ENCODE measurements at places on chromosomes 7 and 10.

GRCh38 chr7:50047716-50048115 is 45.3 kb downstream of the ZPBP start:
- no peak for DNase-seq

- no peak for DNase-seq
Observed at GRCh38 chr7:108529341-108529740, 3.4 kb upstream of the PNPLA8 start.

DNA sequence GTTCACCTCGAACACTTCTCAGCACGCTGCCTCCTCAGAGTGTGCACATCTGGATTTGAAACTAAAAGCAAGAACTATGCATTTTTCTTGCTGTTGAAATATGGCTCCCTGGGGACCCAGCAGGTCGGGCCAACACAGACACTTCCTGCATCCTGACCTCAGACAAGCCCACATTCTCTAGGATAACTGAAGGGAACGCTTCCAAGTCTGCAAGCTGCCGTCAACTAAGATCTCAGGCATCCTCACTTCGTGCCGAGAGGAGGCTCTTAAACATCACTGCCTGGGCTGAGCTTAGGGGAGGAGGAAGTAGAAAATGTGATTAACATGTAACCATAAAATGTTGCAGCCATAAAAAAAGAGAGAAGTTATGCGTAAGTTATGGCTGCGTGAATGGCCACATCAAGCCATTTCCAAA is 65.5 kb downstream of the PYROXD2 start:
- no peak for DNase-seq

- no peak for DNase-seq
Observed at GRCh38 chr7:7773334-7774309, 55.2 kb upstream of the RPA3 start.

DNA sequence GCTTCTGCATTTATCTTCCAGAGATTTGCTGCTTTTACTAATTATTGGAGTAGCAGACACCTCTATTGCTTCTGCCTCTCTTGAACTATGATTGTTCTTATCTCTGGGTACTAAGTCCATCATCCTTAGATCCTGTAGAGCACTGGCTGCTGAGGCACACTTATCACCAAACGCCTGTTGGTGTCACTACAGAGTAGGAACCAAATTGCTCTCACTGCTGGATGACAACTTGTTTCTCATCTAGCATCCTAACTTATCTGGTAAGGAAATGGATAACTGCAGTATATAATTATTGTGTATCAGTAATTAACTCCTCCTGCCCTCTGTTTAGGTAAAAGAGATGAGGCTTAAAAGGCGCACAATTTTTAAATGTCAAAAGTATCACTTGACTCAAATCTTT is 1059.4 kb downstream of the NRG3 start:
- DNase-seq: no peak

- no peak for DNase-seq
Observed at GRCh38 chr10:49741108-49741995, 20.8 kb downstream of the OGDHL start.

GRCh38 chr10:80253266-80253962 is 36.0 kb downstream of the MAT1A start:
- DNase-seq: no peak

- peak; percentile 8 for DNase-seq
Observed at GRCh38 chr7:43905209-43905946, 1.0 kb downstream of the URGCP start.

DNA sequence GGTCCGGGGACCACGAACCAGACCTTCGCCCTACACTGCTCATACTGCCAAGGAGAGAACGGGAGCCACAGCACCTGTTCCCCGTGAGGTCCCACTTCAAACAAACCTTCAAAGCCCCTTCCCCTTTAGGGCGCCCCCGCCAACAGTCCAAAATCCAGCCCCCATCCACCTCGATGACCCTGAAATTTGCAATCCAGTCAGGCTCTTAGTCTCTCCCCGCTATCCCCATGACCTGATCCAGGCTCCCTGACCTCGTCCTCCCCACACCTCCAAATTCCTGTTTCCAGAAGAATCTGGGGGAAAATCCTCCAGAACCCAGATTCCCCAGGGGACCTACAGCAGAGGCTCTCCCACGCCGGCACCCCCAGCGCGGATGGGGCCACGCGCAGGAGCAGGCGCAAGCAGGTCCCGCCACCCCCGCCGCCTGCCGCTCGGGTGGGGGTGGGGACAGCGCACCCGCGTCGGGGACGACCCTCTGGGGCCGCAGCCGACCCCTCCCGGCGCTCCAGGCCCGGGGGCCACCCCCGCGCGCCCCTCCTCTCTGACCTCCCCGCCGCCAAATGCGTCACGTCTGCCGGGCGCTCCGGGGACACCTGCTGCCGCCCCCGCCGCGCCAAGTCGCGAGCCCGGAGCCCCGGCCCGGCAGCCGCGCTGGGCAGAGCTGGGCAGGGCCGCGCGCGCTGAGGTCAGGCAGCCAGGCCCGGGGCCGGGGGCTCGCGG is 753 bp downstream of the CAMK2B start:
- DNase-seq: no peak

- DNase-seq: no peak
Observed at GRCh38 chr10:110214371-110214826, 7.0 kb downstream of the MXI1 start.

GRCh38 chr7:51077316-51077986 is 239.2 kb downstream of the COBL start:
- no peak for DNase-seq
